Left lobe of liver (tissue), 2 donors: ENCODE measurements at places on chromosomes 11 and 22.

DNA sequence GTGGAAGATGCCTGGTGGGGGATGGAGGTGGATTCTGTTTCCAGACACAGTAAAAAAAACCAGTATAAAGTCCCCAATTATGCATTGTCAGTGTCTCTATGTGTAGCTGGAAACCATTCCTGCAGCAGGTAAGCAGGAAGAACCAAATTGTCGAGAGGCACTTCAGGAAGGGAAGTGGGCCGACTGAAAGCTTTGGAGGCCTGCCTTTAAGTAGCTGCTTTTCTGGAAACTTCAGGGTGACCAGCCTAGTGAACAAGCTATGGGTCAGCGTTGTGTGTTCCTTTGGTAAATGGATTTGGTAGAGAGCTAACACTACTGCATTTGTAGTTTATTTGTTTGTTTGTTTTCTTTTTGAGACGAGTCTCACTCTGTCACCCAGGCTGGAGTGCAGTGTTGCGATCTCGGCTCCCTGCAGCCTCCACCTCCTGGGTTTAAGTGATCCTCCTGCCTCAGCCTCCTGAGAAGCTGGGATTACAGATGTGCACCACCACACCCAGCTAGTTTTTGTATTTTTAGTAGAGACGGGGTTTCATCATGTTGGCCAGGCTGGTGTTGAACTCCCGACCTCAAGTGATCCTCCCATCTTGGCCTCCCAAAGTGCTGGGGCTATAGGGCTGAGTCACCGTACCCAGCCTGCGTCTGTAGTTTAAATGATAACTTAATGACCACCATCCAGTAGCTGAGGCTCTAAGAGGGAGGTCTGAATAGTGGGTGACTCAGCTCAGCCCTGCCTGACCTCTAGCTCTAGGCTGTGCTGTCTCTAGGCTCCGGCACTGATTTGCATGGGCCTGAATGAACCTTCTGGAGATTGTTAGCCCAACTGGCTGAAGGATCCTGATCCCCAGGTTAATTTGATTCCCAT, 12.8 kb downstream of the PTPRJ start:
- no peak for DNase-seq

- DNase-seq, result no peak
Measured at GRCh38 chr11:131378931-131379330, 8.5 kb downstream of the NTM start.

GRCh38 chr11:134579724-134580609, 167.9 kb upstream of the B3GAT1 start:
- DNase-seq, result no peak

DNA sequence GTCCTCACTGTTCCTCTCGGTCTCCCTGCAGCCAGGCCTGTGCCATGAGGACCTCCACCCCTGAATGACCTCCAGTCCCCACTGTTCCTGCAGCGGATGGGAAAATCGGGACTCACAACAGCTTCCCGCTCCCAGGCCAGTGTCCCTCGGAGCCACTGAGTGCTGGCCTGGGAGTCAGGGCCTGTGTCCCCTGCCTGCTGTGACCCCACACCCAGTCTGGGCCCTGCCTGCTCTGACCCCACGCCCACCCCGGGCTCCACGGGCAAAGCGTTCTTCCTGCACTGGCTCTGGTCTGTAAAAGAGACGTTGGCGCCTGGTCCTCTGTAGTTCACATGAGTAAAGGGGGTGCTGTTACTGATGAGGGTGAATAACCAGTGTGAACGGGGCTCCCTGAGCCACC, 73.0 kb upstream of the SHISAL1 start:
- DNase-seq, result no peak

- DNase-seq, result no peak
Measured at GRCh38 chr11:115092516-115092915, 411.7 kb downstream of the CADM1 start.

- no peak for DNase-seq
Measured at GRCh38 chr22:29806196-29806595, 31.9 kb downstream of the ASCC2 start.

DNA sequence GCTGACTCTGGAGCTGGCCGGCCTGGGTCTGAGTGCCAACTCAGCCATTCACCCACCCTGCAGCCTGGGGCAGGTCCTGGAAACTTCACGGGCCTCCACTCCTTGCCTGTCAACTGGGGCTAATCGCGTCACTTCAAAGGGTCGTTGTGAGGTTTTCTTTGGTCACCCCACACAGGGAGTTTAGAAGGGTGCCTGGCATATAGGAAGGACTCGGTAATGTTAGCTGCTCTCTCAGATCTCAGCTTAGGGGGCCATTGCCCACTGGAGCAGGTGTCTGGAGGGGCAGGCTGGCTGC, 7.3 kb downstream of the INCENP start:
- DNase-seq, result no peak
